ENCODE measurements at places on chromosomes 5 and 9.

- DNase-seq = no peak
These were observed at the start of gene ADAMTS16 for GRCh38 chr5:5139777-5140478. Gene ADAMTS16, plus strand, starts transcription at chr5:5140330. Its CDS starts 138 bp downstream, at chr5:5140468.

DNA sequence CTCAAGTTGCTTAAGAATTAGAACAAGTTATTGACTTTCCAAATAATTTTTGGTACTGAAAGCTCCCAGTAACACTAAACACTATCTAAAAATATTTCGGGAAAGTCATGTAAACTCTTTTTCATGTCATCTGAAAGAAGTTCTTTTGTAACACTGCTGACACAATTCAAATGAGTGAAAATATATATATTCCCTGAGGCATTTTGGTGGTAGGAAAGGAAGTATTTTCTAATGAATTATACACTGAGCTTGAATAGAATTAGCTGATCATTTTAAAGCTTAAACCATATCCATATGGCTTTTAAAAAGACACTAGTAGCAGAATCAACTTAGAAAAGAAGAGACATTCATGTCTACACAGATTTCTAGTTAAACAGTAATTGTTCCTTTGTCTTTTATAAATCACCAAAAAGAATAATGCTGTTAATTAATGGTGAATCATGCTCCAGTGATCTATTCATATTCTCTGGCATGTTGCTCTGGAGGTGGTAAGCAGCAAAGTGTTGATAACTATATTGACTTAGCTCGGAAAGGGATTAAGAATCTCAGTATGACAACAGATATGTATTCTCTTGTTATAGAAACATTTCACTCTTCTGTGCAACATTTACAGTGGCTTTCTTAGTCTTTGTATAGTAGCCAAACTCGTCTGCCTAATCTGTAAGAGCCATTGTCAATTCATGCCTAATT, 27.4 kb upstream of the RFX3 start:
- no peak for DNase-seq

GRCh38 chr5:156473269-156473908, 146.4 kb downstream of the SGCD start:
- no peak for DNase-seq

DNA sequence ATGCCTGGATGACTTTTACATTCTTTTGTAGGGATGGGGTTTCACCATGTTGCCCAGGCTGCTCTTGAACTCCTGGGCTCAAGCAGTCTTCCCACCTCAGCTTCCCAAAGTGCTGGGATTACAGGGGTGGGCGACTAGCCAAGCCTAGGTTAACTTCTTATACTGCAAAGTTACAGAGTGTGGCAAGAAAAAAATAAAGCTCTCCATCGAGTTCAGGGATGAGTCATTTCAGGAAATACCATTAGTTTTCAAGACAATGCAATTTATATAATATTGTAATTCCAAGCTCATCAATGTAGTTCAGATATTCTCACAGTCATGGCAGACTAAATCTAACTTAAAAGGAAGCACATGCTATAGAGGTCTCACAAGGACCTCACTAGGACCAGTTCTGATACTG, 11.5 kb upstream of the ABO start:
- no peak for DNase-seq

DNA sequence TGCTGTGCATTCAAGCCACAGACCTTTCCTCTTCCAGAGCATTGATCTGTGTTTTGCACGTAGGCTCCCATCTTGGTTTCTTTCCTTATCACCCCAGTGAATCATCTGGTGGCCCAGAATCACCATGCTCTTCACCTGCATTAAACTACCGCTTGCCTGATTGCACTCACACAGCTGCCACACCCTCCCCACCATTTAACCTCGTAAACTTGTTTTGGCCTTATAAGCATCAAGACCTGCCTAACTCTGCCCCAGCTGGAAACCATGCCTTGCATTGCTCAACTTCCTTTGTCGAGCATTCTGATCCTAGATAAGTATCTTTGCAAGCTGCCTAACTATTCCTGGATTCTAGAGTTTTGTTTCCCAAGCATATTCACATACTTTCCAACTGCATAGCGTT, 369.6 kb upstream of the SEMA6A start:
- no peak for DNase-seq

GRCh38 chr5:142941245-142941644, 171.1 kb downstream of the ARHGAP26 start:
- DNase-seq = no peak

DNA sequence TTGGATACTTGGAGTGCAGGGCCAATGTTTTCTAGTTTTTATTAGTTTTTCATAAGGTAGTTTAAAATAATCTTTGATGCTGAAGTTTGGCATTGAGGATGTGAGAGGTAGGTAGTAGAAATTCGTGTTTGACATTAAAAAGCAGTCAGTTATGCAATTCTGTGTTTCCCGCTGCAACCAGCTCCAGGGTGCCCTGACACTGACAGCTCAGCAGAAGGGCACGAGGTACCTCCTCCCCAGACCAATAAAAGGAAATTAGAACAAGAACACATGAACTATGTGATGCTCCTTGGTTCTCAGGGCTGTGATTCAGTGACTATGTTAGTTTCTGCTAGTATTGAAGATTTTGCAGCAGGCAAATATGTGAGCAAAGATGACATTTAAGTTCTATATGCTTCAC, 40.2 kb downstream of the NSUN2 start:
- DNase-seq = no peak

- DNase-seq = no peak
These were observed 143.5 kb upstream of the PPP1R2B start for GRCh38 chr5:156706631-156707030.

DNA sequence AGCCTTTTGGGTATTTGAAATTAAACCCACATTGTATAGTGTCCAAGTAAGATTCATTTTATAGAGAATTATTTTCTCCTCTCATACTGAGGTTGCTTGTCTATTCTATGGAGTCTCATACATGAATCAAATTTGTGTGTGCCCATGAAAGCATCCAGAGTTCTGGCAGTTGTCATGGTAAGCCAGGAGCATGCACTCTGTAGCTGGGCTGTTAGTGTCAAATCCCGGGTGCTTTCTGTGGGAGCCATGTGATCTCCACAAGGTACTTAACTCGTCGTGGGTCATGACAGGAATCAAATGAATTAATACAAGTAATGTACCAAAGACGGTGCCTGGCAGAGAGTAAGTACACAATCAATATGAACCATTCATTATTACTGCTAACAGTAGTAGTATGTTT, 58.7 kb downstream of the FBXL7 start:
- no peak for DNase-seq

DNA sequence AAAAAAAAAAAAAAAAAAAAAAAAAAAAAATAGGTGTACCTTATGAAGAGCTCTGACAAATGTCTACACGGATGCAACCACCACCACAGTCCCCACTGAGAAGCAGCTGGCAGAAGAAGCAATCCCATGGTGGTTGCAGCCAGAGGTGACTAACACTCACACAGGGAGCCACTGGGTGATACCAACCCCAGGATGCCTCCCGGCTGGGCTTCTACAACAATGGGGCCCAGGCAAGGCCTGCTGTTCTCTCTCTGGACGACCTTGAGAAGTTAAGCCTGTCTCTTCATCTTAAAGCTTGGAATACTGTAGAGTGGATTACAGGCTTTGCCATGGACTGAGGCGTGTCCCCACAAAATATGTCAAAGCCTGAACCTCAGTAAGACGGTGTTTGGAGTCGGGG, 104.1 kb downstream of the ROR2 start:
- DNase-seq = no peak

GRCh38 chr9:92976431-92976830, 29.1 kb downstream of the FGD3 start:
- no peak for DNase-seq

DNA sequence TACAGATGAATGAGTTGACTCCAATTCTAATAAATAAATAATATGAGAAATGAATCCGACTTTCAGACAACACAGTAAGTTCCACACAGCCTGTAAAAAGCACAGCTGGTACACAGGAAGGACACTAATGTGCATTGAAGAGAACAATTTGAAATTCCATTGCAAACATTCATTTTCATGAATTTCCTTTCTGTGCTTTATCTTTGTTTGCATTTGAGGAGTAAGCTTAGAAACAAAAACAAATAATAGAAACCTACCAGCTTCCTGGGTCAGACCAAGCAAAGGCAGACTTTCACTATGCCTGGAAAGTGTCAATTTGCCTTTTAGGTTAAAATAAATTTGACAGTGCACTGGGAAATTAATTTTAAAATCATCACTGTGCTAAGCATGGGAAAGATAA, 143.8 kb upstream of the VLDLR start:
- DNase-seq = no peak

- DNase-seq = no peak
These were observed 15.2 kb upstream of the RNU6ATAC start for GRCh38 chr9:134179595-134179917.

- DNase-seq = no peak
These were observed 7.6 kb downstream of the BASP1 start for GRCh38 chr5:17224858-17225511.

DNA sequence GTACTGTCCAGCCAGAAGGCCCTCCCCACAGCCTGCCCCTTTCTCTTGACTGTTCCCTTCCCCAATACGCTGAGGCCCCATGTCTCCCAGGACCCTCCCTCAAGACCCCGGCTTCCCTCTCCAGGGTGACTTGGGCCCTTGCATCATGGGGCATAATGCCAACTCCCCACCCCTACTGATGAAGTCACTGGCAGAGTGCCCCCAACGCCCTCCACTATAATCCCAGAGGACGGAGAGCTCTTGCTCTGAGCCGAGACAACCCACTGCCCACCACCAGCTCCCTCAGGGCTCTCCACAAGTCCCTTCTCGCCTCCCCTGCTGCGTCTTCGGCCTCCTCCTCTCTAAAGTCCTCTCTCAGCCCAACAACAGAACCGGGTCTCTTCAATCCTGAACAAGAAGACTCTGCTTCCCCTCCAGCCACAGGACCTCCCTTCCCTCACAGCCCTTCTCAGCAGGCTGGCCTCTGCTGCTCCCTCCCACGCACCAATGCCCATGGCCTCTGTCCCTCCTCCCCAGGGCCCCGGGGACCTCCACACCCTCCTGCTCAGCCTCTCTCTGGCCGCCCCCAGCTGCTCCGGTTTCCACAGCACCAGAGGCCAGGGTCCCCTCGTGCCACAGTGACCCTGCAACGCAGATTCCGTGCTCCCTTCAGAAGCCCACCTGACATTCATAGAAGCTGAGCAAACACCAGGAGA, 47.6 kb downstream of the ADAMTS2 start:
- DNase-seq = no peak

- no peak for DNase-seq
These were observed 135.0 kb downstream of the NMUR2 start for GRCh38 chr5:152270096-152270495.

DNA sequence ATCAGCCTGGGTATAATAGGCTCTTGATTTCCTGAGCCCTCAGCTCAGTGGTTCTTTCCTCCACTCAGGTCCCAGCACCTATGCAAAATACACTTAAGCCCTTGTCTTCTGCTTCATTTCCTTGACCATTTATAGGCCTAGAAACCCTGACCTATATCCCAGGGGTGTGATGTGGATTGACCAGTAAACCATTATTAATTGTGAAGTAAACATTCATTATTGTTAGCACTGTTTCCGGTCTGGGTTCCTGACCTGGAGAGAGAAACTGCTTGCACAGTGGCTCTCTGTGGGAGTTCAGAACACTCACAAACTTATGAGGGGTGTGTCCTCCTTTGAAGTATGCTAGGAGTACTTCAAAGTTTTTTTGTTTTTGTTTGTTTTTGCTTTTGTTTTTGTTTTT, 19.6 kb upstream of the TOMM5 start:
- DNase-seq = no peak

DNA sequence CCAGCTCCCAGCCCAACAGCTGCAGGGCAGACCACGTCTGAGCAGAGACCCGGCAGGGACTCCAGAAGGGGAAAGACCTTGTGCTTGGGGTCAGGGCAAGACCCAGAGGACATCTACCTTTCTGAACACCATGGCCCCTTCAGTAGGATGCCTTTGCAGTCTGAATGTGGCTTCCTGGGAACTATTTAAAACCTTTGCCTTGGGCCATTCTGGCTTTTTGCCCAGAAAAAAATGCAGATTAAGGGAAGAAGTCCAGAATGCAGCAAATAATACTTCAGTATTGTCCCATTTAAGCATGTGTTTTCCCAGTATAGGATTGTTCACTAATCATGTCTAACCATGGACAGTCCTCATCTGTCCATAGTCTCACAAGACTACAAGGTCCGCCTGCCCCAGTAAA, 67.5 kb upstream of the ERCC6L2 start:
- no peak for DNase-seq

GRCh38 chr5:160773646-160774410, 78.2 kb downstream of the ATP10B start:
- DNase-seq = no peak

GRCh38 chr9:72022841-72023240, 37.6 kb downstream of the C9orf57 start:
- no peak for DNase-seq

DNA sequence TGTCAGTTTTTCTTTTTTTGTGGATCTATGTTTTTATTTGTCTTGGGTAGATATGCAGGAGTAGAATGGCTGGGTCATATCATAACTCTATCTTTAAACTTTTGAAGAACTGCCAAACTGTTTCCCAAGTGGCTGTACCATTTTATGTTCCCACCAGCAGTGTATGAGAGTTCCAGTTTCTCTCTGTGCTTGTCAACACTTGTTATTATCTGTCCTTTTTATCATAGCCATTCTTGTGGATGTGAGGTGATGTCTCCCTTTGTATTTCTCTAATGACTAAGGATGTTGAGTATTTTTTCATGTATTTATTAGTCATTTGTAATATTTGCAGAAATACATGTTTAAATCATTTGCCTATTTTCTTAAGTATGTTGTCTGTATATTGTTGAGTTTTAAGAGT, 17.4 kb upstream of the FAT2 start:
- DNase-seq = no peak

DNA sequence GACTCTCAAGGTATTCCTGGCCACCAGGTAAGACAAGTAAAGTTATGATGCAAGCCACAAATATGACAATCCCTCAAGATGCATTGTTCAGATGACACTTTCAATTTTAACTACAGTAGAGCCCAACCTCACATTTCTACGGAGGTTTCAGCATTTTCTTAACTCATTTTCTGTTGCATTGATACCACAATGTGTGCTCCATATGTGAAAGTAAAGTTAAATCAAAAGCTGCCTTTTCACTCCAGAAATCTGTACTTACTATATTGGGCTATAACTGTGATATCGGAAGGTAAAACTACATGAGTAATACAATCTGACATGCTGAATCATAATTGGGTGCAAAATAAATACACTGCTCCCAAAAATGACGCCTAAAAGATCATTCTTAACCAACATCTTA, 333.6 kb upstream of the MEF2C start:
- DNase-seq = no peak

DNA sequence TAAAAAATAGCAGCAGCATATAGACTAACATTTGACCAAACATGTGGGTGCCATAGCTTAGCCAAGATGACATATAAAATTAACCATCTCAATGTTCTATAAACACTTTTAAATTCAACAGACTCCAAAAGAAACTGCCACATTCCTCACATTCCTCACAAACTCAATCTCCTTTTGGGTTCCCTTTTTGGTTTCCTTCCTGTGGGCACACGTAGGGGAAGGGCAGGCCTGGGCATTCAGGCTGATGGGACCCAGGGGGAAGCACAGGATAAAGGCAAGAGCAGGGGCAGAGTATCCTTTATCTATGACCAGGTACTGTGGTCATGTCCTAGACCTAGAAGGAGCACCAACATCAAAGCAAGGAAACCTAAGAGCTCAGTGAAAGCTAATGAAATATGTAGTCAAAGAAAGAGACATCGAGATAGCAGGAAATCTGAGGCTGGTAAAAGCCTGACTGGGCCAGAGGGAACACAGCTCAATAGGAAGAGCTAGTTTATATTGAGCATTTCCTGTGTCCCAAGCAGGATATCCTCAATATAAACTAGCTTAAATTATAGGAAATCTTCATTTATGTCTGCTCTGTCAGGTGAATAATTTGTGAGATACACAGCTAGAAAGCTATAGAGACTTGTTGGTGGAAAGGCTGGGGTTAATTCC, 13.6 kb upstream of the ERAP1 start:
- no peak for DNase-seq
